T-helper 2 cell treated with Interferon-gamma antibody and Interleukin-4, amounts not matched to agents 5 μg/mL and 100 μg/mL, for 36 hours (primary cell): ENCODE measurements at places on chromosomes 1 and 21.

GRCh38 chr1:247295274-247295684 is 36.4 kb downstream of the ZNF496 start:
- DNase-seq, result no peak

GRCh38 chr1:197838836-197839235 is 63.6 kb upstream of the DENND1B start:
- DNase-seq, result no peak

- no peak for DNase-seq
Measured at GRCh38 chr1:143736562-143736961, 235.2 kb downstream of the FAM72C start.

DNA sequence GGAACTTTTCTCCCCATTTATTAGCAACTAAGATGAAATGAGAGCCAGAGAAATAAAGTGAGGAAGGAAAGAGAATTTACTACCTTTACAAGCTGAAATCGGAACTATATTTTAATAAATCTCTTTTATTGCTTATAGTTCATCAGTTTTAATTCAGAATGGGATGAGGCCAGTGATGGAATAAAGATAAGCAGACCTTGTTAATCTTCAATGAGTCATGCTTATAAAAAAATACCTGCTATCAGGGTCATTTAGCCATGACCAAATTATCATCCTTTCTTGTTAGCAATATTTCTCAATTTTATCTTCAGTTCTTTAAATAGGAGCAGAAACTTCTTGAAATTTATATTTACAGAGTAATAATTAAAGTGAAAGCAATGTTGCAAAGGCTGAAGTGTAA is 26.1 kb downstream of the RGS4 start:
- no peak for DNase-seq

GRCh38 chr1:221350091-221350490 is 391.8 kb downstream of the DUSP10 start:
- no peak for DNase-seq
